ENCODE measurements at places on chromosomes 16 and 17. TPM values are rescaled to one million over a fixed set of nuclear protein-coding genes. Genes with fewer than 3 reads are reported as not detected.

CTRL gene
- total RNA-seq: 0.21 TPM

DEXI gene
- 39.6 TPM for total RNA-seq

CDK3 gene
- total RNA-seq: 1.8 TPM

MSI2 gene
- total RNA-seq: 35.7 TPM

SCARF1 gene
- 0.43 TPM for total RNA-seq

AXIN2 gene
- total RNA-seq: under 0.01 TPM

CRYBA1 gene
- total RNA-seq: not detected

SOX9 gene
- total RNA-seq: 4.4 TPM

MT1G gene
- 0.68 TPM for total RNA-seq

KRT28 gene
- total RNA-seq: not detected

KRTAP9-2 gene
- not detected for total RNA-seq

KCNJ2 gene
- under 0.01 TPM for total RNA-seq

OR4D1 gene
- total RNA-seq: not detected

RGS9 gene
- total RNA-seq: 0.68 TPM

KRTAP29-1 gene
- not detected for total RNA-seq

ACSM2A gene
- not detected for total RNA-seq

NDRG4 gene
- 12.1 TPM for total RNA-seq

SCIMP gene
- total RNA-seq: not detected

CHAD gene
- not detected for total RNA-seq

GNG13 gene
- not detected for total RNA-seq

CLDN7 gene
- 453 TPM for total RNA-seq

NLRC3 gene
- under 0.01 TPM for total RNA-seq

GAST gene
- not detected for total RNA-seq

NPIPA2 gene
- 1.1 TPM for total RNA-seq

VASN gene
- 4.4 TPM for total RNA-seq

PPY gene
- total RNA-seq: not detected

DHRS7C gene
- not detected for total RNA-seq

CYB5B gene
- total RNA-seq: 55.5 TPM

GFAP gene
- total RNA-seq: under 0.01 TPM

SCNN1B gene
- 1.7 TPM for total RNA-seq

KRT27 gene
- not detected for total RNA-seq

RCVRN gene
- total RNA-seq: not detected

EPOP gene
- total RNA-seq: 2.6 TPM

AANAT gene
- not detected for total RNA-seq

ATP1B2 gene
- not detected for total RNA-seq

UTP18 gene
- 34.2 TPM for total RNA-seq

GSG1L2 gene
- not detected for total RNA-seq

ZNF750 gene
- total RNA-seq: 10.6 TPM

TMEM220 gene
- under 0.01 TPM for total RNA-seq

PRSS36 gene
- total RNA-seq: 0.85 TPM

AGRP gene
- total RNA-seq: not detected

CNGB1 gene
- 7.3 TPM for total RNA-seq

CDH5 gene
- under 0.01 TPM for total RNA-seq

GINS2 gene
- total RNA-seq: 0.71 TPM

EVI2B gene
- under 0.01 TPM for total RNA-seq

OR2C1 gene
- not detected for total RNA-seq

CUEDC1 gene
- 3.4 TPM for total RNA-seq

CHRNE gene
- total RNA-seq: not detected

SMG1 gene
- 154 TPM for total RNA-seq

FOXL1 gene
- total RNA-seq: 0.68 TPM

CCL13 gene
- not detected for total RNA-seq

AOC3 gene
- total RNA-seq: under 0.01 TPM

MPP3 gene
- total RNA-seq: 10.0 TPM

KRT39 gene
- total RNA-seq: not detected

PNPO gene
- 41.0 TPM for total RNA-seq

FNDC8 gene
- total RNA-seq: not detected

DRC7 gene
- not detected for total RNA-seq

GPS1 gene
- total RNA-seq: 84.1 TPM

Measured in nasal cavity respiratory epithelium epithelial cell of viscerocranial mucosa (primary cell).